ENCODE measurements at places on chromosomes 11 and 22.

GRCh38 chr11:69170704-69171103, 15.0 kb downstream of the SMIM38 start:
- DNase-seq, result no peak

DNA sequence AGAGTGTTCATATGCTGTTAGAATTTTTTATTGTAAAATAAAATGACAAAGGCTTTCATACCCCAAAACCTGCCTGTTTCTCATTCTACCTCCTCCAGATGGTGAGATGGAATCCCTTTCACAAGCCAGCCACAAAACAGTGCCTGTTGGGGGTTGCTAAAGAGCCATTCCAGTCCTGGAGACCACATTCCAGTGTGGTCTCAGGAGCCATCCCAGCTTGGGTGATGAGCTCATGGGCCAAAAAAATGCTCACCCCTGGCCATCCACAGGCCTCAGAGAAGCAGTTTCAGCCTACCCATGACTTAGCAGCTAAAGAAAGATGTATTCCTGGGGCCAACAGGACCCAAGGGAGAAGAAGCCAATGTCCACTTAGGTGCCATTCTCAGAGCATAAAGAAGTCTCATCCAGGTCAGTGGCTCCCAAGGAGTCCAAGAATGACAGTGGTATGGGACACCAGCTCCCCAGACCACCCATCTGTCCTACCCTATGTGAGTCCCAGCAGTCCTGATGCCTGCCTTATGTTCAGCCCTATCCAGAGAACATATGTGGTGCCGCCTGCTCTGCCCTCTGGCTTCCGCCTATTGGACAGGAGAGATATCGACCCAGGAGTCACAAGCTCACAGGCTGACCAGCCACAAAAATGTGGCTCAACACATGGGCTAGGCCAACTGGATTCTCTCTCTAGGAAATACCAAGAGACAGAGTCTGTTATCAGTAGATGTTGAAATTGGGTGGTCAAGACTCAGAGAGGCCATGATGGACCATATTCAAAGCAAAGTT, 26.4 kb downstream of the C11orf91 start:
- no peak for DNase-seq

DNA sequence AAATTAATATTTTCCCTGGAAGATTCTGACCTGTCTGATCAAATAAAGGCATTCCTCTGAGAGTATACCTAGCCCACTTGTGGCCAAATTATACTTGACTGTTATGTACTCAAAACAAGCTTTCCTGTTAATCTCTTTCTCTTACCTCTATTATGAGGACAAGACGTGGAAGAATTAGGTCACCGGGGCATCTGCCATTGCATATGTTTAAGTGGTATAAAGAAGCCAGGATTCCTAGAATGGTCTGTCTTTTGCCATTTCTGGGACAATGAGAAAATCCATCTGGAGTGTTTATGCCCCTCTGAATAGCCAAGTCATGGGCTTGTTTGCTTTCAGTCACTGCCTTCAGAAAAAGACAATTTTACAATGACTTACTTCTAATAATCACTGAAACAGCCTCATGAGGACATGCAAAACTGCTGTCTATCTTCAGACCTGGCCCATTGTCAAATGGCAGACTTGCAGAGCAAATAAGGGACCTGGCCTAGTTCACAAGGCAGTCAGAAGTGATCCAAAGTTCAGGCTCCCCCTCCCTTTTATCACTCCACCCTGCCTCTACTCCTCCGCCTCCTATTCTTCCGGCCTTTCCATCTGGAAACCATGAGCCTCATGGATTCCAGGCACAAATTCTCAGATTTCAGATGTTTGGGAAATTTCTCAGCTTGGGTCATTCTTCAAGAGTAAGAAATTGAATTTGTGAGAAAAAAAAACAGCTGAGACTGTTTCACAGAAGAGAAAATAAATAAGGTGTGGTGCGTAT, 128.1 kb upstream of the LDLRAD3 start:
- DNase-seq, result no peak

DNA sequence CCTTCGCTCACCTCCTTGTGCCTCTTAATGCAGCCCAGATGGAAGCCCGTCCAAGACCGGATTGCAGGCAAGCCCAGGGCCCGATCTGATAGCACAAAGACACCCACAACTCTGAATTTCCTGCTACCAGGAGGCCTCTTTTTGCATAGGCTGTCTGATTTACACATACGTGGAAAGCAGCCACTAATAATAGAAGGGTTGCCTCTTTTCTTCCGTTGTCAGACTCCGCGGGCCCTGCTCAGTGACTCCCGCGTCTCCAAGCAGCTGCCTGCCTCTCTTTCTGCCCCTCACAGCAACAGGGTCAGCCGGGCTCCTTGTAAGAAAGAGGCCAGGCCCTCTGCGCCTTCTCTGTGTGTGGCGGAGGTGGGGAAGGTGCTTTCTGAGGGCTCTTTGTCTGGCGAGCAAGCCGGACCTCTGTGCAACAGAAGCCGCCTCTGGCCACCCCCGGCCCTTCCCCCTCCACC, 26.7 kb downstream of the FLI1 start:
- DNase-seq, result no peak

- no peak for DNase-seq
Observed at GRCh38 chr22:36611241-36611976, 82.4 kb upstream of the EIF3D start.

DNA sequence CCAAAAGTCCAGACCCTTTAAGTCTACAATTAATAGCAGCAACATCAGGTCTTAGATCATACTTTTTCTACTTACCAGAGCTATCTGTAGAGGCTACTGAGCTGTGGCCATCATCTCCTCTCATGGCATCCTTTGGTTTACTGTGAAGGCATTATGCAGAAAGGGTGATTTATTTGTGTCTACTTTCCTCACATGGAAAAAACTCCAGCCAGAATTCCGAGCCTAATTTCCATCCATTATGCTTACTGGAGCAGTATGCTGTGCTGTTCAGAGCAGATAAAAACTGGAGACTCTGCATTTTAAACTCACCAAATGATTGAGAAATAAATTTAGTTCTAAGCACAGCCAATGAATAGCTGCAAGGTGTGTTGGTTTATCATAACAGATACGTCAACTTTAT, 581.8 kb downstream of the ETS1 start:
- no peak for DNase-seq

DNA sequence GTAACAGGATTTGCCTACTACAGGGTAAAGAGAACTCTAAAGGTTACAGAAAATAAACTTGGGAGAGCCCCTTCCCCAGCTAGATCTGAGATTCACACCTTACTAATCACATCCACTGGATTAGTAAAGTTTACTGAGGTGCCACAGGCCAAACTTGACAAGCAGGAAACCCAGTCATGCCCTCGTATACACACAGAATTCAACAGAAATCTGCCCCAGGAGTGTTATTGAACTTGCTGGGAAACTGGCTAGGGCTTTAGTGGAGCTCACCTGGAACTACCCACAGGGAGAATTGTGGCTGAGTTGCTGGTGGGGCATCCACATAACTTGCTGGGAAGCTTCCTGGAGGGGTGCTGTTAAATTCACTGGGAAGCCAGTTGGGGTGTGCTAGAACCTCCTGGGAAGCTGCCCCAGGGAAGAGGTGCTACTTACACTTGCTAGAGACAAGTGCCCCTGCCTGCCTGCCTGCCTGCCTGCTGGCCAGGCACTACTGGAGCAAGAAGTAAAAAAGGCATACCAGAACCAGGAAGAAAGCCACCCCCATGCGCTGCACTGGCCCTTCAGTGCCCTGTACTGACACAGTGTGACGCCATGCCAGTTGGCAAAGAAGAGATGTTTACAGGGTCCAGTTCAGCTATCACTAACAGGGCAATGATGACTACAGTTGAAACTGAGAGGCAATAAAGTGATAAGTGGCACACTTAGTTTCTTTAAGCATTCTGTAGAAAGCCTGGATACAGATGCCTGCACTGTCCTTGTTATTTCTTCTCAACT, 106.5 kb downstream of the ALX4 start:
- DNase-seq, result no peak

Measured in stimulated activated CD4-positive, alpha-beta T cell treated with anti-CD3 and anti-CD28 coated beads, Interleukin-1b, Interleukin-23, amount 100 ng/mL, for 4 hours (primary cell).